Small intestine (tissue), 16 donors: ENCODE measurements at places on chromosomes 2 and 18.

GRCh38 chr18:424668-425067 lies 75.8 kb downstream of the COLEC12 start:
- no peak for DNase-seq

- no peak for DNase-seq
Observed at GRCh38 chr2:8259841-8260178, 422.0 kb upstream of the ID2 start.

DNA sequence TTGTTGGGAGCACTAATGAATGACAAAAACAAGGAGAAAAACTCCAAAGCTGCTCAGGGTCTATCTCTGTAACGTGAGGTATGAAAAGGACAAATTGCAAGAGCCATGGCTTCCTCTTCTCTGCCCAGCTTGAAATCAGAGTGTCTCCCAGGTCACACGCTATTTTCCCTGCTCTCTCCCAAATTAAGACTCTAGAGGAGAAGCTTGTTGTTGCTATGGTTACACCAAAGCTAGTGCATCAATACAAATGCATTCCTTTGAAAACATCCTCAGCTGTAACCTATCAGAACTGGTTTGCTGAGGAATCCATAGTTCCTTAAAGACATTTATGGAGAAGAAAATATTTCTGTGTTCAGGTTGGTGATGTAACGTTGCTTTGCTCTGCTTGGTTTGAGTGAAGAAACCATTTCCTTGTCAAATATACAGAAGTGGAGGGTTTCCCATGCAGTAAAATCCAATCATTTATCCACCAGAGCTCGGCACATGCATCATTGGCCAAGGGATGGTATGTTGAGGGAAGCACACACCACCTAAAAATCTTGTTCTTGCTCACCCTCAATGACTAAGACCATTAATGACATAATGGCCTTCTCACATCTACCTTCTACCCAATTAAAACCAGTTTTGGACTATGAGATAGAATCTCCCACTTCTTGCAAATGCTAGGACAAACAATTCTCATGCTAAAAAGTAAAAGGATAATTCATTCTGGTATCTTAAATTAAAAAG lies 2135.6 kb upstream of the CELF4 start:
- no peak for DNase-seq

GRCh38 chr2:240095556-240096523 lies 40.3 kb downstream of the COPS9 start:
- no peak for DNase-seq

- no peak for DNase-seq
Observed at GRCh38 chr2:67721516-67721915, 324.4 kb downstream of the ETAA1 start.

GRCh38 chr2:28484835-28485234 lies 11.0 kb upstream of the PLB1 start:
- DNase-seq = no peak

- DNase-seq = no peak
Observed at GRCh38 chr2:111116011-111116746, 4.5 kb upstream of the BCL2L11 start.

DNA sequence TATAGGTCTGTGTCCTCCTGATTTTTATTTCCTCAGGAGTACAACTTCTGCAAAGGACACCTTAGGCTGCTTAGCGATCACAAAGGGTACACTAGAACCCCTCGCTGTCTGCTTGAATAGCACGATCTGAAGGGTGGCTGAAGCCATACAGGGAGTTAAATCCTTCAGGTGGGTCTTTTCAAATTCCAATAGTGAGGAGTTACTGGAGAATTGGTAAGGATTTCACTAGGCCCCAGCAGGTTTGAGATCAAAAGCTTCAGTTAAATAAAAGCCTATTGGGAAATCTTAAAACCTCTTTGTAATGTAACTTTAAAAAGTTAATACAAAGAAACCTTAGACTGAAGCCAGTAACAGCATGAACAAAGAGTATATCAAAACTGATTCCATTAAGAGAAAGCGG lies 613.1 kb downstream of the ZEB2 start:
- no peak for DNase-seq

- no peak for DNase-seq
Observed at GRCh38 chr2:188295067-188295685, 3.5 kb downstream of the GULP1 start.

DNA sequence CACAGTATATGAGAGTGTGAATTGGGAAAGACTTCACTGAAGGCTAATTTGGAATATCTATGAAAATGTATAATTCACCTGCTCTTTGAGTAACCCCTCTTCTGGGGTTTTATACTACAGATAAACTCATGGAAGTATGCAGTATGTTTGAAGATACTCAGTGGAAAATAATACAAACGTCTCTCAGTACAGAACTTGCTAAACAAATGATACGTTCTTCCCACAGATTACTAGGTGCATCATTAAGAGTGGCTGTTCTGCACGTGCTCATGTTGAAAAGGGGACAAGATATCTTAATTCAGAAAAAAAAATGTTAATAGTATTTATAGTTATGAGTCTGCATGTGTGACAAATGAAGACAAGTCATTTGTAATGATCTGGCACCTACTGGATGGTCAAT lies 70.2 kb upstream of the EPAS1 start:
- DNase-seq = no peak

DNA sequence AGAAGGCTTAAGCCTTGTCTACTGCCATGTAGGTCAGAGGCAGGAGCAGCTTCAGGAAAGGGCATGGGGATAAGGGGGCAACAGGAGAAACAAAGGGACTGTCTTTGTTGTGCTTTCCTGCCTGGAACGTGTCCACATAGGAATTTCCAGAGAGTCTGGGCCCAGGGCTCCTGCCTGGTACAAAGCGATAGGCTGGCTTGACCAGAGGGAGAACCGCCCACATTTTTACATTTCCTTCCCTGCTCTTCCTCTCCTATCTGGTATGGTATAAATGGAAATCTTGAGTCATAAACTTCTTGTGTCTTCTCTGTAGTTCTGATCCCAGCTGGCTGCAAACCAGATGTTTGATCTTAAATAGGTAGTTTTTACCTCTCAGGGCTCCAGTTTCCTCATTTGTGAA lies 414.8 kb downstream of the HRH4 start:
- DNase-seq = no peak

DNA sequence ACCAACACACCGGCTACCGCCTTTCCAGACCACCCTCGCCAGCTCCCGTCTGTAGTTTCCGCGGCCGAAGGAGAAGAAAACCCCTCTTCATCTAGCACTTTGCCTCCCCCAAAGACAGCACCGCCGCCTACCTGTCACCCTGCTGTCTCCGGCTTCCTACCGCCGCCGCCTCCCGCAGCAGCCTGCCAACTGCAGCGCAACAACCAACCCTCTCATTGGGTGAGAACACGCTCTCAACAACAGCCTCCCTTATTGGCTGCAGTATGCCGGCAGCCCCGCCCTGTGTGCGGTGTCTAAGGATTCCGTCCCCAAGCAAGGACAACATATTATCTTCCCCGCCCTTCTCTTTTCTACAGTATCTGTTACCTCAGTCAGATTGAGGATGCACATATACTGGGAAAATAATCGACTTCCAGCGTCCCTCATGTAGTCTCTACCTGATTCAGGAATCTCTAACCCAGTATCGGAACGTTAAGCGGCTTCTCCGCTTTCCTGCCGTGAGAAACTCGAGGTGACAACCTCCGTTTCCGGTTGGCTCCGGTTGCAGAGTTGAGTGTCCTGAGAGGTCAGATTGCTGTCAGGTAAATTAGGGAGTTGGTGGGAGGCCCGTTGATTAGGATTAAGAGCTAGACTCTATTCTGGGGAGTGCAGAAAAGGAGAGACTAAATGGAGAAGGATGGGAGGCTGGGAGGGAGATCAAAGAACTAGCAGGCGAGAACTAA lies at the start of the genes HYCC2 and NDUFB3:
TSS of gene HYCC2 (minus strand) at position 193 of the 722 bp plus-strand sequence. CDS start 47,662 bp downstream, outside the sequence.
TSS of gene NDUFB3 (plus strand) at position 523 of the 722 bp plus-strand sequence. CDS start 6,882 bp downstream, outside the sequence.
- peak; percentile 97 for DNase-seq

DNA sequence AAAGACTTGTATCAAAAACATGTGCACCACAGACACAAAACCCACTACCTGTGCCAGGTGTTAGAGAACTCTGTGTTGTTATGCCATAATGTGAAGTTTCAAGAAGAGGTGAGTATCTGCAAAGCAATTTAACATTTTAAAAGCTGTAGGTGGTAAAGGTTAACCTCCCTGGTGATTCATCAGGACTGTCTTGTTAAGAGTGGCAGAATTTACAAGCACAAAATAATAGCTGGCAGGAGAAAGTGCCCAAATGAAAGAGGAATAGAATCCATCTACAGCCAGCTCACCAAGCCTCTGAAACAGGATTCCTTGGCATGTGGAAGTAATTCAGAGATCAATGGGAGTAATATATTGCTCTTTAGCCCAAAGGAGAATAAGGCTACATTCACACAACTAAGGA lies 230.7 kb downstream of the AFF3 start:
- DNase-seq = no peak

GRCh38 chr2:128615571-128615970 lies 296.9 kb upstream of the HS6ST1 start:
- DNase-seq = no peak

- DNase-seq = peak; percentile 35
Observed at GRCh38 chr2:121897335-121897970, 142.0 kb downstream of the TSN start.

DNA sequence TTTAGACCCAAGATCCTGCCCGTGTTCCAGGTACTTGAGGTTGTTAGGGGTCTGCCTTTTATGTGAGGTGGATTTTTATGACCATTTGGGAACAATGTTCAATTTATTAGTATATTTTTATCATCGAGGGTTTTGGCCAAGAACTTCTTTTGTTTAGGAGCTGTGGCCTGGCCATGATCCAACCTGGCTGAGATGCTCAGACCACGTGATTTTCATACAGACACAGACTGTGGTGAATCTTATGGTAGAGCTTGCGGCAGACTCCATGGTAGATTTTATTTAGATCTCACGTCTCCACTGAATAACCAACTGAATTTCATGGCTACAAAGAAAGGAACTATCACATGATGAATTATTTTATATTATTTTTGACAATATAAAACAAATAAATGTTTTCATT lies 405.5 kb upstream of the VWC2L start:
- no peak for DNase-seq

GRCh38 chr18:8702668-8703067 lies 2.7 kb upstream of the MTCL1 start:
- DNase-seq = no peak

- no peak for DNase-seq
Observed at GRCh38 chr18:11669948-11670275, 19.2 kb upstream of the GNAL start.

GRCh38 chr18:25834061-25834460 lies 256.4 kb downstream of the SS18 start:
- DNase-seq = no peak

GRCh38 chr2:136108463-136108862 lies 9.5 kb downstream of the CXCR4 start:
- DNase-seq = no peak

DNA sequence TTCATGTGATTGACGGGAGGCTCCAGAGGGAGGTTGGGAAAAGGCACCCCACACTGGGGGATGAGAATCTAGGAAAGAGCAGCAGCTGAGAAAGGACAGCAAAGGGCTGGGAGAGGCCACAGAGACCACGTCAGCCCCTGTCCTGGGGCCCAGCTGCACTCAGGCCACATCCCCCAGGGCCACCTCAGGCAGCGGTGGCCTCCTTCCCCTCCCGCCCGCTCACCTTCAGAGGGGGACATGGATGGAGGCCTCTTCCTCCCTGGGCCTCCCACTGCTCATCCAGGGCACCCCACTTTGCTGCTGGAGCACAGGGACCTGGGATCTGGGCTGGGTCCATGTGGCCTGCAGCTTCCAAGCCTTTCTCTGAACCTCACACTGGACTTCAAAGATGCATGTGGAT lies 199.8 kb upstream of the HDAC4 start:
- no peak for DNase-seq

DNA sequence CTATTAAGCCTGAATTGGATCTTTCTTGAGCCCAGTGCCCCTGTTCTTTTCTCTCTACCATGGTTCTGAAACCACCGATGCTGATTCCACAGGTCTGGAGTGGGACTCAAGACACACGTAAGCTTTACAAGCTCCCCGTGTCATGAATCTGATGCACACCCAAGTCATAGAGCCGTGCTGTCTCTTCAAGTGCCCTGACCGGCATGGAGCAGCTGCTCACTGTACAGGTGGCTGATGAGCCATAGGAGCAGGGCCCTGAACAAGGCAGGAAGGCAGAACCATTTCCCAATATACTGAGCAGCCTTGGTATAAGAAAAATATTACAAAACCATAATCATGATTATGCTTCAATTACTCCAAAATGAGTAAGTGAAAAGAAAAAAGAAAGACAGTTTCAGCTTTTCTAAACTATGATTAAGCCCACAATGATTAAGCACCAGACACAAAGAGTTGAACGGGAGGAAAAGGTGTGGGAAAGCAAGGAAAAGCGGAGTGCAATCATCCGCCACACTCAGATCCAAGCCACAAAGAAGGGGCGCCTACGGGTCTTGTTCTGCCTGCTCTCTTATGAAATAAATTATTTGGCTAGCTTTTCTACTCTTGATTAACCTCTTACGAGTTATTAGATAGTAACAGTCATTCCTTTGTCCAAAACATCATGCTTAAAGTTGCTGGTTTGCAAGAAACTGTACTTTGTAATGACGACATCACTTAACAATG lies 41.7 kb downstream of the NOL10 start:
- no peak for DNase-seq

- peak; percentile 70 for DNase-seq
Observed at GRCh38 chr2:10126632-10127026, 4.1 kb downstream of the RRM2 start.

GRCh38 chr18:76530846-76531245 lies 35.8 kb upstream of the ZNF516 start:
- no peak for DNase-seq

GRCh38 chr18:58241877-58242276 lies 197.9 kb downstream of the NEDD4L start:
- DNase-seq = no peak

- no peak for DNase-seq
Observed at GRCh38 chr2:158740621-158741020, 54.5 kb upstream of the DAPL1 start.

- DNase-seq = no peak
Observed at GRCh38 chr2:13121096-13121495, 404.4 kb downstream of the TRIB2 start.

DNA sequence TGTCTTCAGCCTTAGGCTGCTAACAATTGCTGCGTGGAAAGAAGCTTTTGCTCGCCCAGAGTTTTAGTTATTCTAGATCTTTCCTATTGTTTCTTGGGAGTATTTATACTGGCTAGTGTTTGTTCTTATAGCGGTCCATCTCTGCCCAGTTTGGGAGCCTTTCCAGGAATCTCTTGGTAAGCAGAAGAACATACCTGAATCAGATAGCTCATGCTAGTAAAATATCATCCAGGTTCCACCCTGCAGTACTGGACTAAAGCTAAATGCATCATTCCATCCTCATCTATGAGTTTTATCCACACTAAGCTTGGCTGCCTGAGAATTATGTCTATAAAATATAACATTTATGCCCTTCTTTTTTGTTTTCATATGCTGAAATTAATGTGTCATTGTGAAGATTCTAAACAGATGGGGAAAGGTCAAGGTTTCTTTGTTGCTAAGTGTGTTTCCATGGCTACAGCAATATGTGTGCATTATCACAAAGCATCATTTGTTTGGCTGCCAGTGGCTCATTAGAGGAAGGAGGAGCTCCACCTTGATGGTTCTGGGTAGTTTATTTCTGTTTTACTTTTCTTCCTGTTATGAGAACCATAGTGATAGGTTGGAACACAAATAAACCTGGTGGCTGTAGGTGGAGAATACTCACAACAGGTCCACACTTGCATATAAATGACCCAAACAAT lies 182.8 kb downstream of the PIK3C3 start:
- DNase-seq = no peak

- DNase-seq = no peak
Observed at GRCh38 chr18:51089691-51090090, 59.7 kb downstream of the SMAD4 start.
